ENCODE measurements at places on chromosomes 1 and 21.

- DNase-seq = no peak
Measured at GRCh38 chr1:44884746-44885145, 41.7 kb upstream of the PTCH2 start.

DNA sequence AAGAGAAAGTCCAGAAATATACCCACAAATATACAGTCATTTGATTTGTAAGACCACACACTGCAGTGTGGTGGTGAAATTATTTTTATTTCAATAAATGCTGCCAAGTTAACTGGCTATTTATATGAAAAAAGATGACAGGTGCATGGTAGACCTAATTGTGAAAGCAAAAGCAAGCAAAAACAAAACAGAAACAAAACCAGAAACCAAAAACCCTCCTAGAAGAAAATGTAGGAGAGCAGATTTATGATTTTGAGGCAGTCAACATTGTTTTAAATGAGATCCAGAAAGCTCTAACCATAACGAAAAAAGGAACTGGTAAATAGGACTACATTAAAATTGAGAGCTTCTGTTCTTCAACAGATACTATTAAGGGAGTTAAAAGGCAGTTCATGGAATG is 303.6 kb downstream of the PRDM2 start:
- DNase-seq = no peak

- DNase-seq = no peak
Measured at GRCh38 chr21:14995695-14996490, 68.9 kb downstream of the NRIP1 start.

GRCh38 chr1:54417123-54417522 is 10.9 kb upstream of the SSBP3 start:
- no peak for DNase-seq

DNA sequence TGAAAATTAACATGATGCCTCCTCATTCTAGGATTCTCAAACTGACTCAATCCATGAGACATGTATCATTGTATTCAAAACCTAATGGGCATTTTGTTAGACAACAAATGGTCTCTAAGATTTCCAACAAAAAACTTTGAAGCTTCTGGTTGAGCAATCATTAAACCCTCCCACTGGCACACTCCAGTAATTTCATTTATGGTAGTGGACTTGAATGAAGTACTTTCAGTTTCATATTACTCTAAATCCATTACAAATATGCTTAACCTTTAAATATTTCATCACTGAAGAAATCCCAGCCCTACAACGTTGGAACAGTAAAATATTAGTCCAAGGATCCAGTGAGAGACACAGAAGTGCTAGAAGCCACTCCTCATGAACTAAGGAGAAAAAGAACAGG is 43.5 kb downstream of the GBP6 start:
- DNase-seq = no peak

- DNase-seq = no peak
Measured at GRCh38 chr1:180451504-180451903, 50.9 kb downstream of the ACBD6 start.

DNA sequence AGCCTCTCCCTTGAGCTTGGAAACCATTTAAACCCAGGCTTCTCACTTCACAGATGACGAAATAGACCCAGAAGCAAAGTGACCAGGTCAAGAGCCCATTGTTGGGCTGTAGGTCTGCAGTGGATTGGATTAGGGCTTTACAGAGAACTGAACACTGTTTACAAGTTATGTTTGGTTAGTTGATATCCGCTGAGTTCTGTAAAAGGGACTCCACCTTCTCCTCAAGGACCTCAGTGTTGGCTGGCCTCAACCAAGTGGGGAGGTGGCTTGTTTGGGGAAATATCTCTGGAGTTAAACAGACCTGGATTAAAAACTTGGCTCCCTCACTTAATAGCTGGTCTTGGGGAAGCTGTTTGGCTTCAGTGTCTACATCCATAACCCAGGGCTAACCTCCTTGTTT is 88.1 kb downstream of the UCK2 start:
- DNase-seq = no peak

Data from activated CD4-positive, alpha-beta T cell treated with anti-CD3 and anti-CD28 coated beads, Interleukin-2, amount 50 U/mL, for 4 hours (primary cell).